ENCODE measurements at places on chromosomes 16 and 17. TPM values are rescaled to one million over a fixed set of nuclear protein-coding genes. Genes with fewer than 3 reads are reported as not detected.
A peak's percentile ranks its signal among the peaks of the same experiment; 100 is the strongest.

- DNase-seq: no peak
Observed at GRCh38 chr16:78842950-78843349, 743.5 kb downstream of the WWOX start.

Gene SLC5A11
- 6.5 TPM for polyA plus RNA-seq

DNA sequence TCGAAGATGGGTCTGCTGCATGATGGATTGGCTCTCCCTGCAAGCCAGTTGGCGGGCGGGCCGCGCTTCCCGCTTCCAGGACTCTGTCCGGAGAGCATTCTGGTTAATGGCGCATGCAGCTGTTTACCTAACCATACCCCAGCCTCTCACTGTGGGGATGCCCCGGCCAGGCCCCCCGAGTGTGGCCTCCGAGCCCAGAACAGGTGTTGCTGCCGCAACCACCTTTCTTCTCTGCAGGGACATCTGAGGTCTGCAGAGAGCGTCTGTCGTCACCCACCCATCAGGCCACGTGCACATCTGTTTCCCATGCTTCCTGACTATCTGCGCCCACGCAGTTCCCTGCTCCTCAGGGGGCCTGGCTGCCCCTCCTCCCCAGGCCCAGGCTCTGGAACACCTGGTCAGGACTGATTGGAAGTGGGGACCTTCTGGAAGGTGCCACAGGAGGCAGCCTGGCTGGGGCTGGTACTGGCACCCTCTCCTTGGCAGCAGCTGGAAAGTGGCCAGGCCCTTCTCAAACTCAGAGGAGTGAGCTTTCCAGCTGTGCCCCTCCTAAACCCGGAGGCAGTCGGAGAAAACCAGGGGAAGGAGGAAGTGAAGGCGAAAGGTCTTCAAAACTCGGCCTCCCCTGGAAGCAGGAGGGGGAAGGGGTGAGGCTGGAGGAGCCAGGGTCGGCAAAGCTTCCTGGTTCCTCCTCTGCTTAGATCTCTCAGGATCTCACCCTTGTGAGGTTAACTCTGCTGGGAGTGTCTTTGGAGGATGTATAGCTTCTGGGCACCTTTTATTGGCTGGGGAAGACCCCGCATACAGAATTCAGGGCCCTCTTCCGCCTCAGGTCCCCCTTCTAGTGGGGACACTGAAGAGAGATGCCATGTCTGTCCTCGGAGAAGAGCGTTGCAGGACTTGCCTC is 64.5 kb upstream of the CIBAR2 start:
- no peak for DNase-seq

Gene CD300LB
- 0.07 TPM for polyA plus RNA-seq

Gene HS3ST3B1
- 25.1 TPM for polyA plus RNA-seq

Gene TPSD1
- not detected for polyA plus RNA-seq

Gene CTRB2
- polyA plus RNA-seq: 0.30 TPM

GRCh38 chr17:76495663-76496400 is 5.4 kb downstream of the RHBDF2 start:
- no peak for DNase-seq

Gene SPIRE2
- polyA plus RNA-seq: 14.9 TPM

Gene PPP1R27
- 0.26 TPM for polyA plus RNA-seq

- DNase-seq: no peak
Observed at GRCh38 chr16:9966569-9967157, 215.6 kb downstream of the GRIN2A start.

GRCh38 chr17:82317394-82318168 is at the start of gene CD7:
CD7 (minus strand) TSS chr17:82317608; CDS start chr17:82317495, 113 bp downstream.
- DNase-seq: no peak

DNA sequence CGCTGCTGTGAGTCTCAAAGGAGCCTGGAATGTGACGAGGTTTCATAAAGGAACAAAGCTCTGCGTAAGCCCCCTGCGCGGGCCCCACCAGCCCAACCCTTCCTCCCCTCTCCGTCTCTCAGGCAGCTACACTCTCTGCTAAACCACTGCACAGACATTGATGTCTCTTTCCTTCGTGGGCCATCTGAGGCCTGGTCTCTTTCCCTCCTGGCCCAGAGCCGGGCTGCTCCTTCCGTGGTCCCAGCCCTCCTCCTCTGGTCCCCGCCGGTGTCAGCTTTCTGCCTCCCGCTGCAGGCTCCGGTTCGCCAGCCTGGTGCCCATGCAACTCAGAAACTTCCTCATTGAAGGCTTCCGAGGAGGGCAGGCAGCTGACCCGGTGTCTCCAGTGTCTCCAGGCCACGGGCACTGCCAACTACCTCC is 7.4 kb downstream of the SCARF1 start:
- DNase-seq: no peak

Gene B9D1
- 36.5 TPM for polyA plus RNA-seq

- peak; percentile 21 for DNase-seq
Observed at GRCh38 chr16:21656795-21657768, 4.7 kb upstream of the IGSF6 start.

Gene TAT
- 0.11 TPM for polyA plus RNA-seq

- DNase-seq: no peak
Observed at GRCh38 chr16:878072-878784, 77.7 kb upstream of the GNG13 start.

Gene TMEM114
- polyA plus RNA-seq: not detected

- peak; percentile 47 for DNase-seq
Observed at GRCh38 chr17:12180644-12181261, 160.1 kb downstream of the MAP2K4 start.

GRCh38 chr16:89842471-89843408 is 14.5 kb downstream of the SPIRE2 start:
- no peak for DNase-seq

DNA sequence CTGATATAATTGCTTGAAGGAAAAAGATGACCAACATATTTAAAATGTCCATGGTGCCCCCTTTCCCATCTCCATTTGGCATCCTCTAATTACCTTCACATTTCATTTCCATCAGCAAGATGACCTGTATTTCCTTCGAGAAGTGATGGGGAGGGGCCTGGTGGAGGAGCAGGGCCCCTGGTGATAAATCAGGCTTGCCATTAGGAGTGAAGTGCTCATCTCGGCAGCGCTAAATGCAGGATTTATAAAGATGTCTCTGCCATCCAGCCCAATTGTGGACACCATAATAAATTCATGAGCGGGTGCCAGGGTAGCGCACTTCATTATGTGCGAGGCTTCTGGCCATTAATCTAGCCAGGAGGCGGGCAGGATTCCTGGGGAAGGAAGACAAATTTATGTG is 101.5 kb upstream of the IRX6 start:
- no peak for DNase-seq

GRCh38 chr17:51461578-51462004 is 201.2 kb downstream of the UTP18 start:
- peak; percentile 6 for DNase-seq

- no peak for DNase-seq
Observed at GRCh38 chr16:57030346-57030902, 41.1 kb downstream of the NLRC5 start.

GRCh38 chr16:4344983-4345835 is 5.9 kb downstream of the PAM16 start:
- DNase-seq: no peak

DNA sequence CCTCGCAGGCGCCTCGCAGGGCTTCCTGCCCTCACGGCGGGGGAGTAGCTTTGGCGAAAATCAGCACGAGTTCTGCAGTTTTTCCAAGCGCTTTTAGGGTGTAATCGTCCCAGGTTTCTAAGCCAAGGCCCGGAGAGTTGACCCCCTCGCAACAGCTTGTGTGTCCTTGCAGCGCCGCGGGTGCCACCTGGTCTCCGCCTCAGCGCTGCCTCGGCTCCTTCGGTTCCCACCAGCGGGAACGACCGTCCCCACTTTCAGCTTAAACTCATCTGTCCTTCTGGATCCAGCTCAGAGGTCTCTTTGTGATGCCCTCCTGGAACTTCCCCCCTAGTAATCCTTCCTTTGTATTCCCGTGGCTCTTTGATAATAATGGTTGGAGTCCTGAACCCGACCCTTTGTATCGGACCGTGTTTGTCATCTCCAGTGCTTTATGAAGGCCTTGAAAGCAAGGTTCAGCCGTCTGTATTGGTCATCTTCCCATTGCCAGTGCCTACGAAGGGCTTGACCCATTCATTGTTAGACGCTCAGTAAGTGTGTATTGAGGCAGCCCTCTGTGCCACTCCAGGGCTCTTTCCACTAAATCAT is 858 bp upstream of the SMARCE1 start:
- peak; percentile 5 for DNase-seq

DNA sequence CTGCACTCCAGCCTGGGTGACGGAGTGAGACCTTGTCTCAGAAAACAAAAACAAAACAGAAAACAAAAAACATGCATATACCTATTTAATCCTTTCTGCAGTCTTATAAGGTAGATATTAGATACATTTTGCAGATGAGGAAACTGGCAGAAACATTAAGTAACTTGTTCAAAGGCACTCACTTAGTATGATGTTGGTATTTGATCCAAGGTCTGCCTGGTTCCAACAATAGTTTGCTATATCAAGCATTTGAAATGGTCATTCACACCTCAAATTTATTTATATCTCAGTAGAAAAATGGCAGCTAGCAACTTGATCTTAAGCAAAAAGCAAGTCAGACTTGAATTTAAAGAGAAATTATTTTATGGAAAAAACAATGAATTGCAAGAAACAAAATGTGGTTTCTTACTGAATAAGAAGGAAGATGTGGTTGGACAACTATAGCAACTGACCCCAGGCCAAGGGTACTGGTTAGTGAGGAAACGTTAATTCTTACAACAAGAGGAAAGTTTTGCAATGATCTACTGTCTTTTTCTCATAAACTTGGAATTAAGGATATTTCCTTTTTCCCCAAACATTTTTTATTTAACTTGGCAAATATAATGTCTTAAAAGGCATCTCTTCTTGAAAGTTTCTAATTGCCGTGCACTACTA is 19.7 kb downstream of the DHRS7B start:
- no peak for DNase-seq

Gene ELMO3
- polyA plus RNA-seq: 4.8 TPM

DNA sequence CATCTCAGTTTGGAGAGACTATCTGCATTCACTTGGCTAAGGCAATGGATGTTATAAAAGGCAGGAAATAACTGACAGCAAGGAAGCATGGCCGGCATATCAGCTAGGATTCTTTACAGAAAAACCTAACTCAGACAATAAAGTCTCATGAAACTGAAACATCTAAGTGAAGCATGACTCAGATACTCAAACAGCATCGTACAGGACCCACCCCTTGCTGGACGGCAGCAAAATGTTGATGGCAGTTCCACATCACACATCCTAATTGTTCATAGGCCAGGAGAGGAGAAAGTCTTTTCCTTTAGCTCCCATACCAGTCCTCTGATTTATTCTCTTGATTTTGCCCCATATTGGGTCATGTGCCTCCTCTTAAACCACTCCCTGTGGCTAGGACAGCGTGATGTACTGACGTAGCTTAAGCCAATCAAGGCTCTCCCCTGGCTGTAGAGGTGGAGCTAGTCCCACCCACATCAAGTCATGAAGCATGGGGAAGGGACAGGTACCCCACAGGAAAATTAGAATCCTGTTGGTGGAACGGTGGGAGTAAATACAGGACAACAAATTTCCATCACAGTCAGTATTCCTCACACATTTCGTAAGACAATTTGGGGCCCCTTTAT is 178.9 kb downstream of the IRX3 start:
- DNase-seq: no peak

Gene C1QTNF8
- polyA plus RNA-seq: not detected

- no peak for DNase-seq
Observed at GRCh38 chr16:15811481-15812400, 45.1 kb downstream of the MYH11 start.

Gene DLX3
- polyA plus RNA-seq: 0.90 TPM

Gene MT1A
- polyA plus RNA-seq: 0.38 TPM

- no peak for DNase-seq
Observed at GRCh38 chr16:17339764-17340541, 130.8 kb downstream of the XYLT1 start.

DNA sequence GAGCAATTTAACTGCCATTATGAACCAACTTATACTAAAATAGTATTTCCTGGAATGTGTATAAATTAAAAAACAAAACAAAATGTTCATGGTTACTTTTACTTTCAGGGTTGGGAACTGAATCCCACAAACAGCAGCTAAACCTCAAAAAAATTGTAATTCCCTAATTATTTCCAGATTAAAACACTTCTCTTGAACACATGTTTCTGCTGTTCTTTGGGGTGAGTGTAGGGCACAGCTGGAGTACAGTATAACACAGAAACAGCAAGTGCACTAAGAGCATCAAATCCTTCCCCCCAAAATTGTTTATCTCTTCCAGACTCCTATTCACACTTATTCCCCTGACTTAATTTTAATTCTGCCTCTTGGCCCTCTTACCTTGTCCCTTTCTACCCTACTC is 56.4 kb downstream of the KANSL1 start:
- DNase-seq: no peak

GRCh38 chr17:68289936-68290267 is 1.0 kb downstream of the SLC16A6 start:
- no peak for DNase-seq

DNA sequence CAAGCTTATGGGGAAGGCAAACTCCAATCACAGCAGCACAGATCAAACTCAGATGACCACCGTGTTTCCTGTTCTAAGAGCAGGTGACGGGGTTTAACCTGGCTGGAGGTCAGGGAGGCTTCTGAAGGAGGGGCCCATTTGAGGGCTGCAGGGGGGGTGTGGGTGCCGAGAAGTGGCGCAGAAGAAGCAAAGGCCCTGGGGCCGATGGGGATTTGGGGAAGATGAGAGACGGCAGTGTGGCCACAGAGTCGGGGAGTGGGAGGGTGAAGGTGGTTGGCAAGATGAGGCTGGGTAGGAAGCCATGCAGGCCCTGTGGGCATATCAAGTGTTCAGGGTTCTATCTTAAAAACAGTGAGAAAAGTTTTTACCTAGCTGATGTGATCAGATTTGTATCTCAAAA is 122.9 kb downstream of the CLEC16A start:
- DNase-seq: no peak

Gene HSD17B1
- polyA plus RNA-seq: 3.0 TPM

Gene CRHR1
- polyA plus RNA-seq: 0.36 TPM

GRCh38 chr16:79870016-79870886 is 269.7 kb upstream of the MAF start:
- no peak for DNase-seq

Measured in right renal pelvis (tissue), 4 donors.